Stimulated activated CD8-positive, alpha-beta memory T cell treated with anti-CD3 and anti-CD28 coated beads, Interleukin-4, amount 100 ng/mL, for 1 hour (primary cell): ENCODE measurements at places on chromosomes 1 and 21.

GRCh38 chr1:161054805-161055204 is 9.0 kb upstream of the USF1 start:
- no peak for DNase-seq

DNA sequence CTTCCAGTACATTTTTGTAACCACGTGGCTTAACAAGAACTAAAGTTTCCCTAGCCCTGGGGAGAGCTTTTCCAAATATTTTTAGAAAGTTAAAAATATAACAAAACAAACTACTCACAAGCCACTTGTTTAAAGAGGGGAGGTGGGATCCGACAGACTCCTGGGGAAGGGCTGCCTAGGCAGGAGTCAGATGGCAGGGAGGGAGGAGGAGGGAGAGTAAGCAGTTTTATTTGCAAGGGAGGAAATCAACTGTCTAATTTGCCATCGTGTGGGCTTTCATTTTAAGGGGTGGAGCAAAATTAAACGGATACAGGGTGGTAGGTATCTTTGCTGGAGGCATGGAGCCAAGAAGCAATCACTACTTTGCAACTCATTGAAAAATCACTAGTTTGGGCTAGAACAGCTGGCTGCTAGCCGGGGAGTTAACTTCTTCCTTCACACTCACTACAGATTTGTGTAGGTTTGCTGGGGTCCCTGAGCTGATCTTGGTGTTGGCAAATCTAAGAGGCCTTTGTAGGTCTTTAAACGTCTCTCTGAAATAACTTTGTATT is 8.8 kb downstream of the BARHL2 start:
- no peak for DNase-seq

DNA sequence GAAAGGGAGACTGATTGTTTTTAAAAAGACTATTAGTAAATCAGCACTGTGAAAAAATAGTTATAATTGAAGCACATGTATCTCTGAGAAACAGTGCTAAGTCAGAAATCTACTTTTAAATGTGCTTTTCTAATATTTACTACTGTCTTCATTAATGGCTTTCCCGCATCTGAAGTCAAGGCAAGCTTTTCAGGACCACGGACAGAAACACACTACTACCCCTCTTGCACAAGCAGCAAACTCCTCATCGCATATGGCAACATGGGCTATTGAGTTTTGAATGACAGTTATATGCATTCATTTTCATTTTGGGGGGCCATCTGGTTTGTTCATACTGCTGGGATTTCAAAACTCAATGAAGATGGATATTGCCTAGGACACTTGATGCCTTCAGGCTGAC is 433.4 kb upstream of the CAMK1G start:
- no peak for DNase-seq

GRCh38 chr1:239123260-239123659 is 263.1 kb upstream of the CHRM3 start:
- no peak for DNase-seq

GRCh38 chr1:87914396-87914795 is 585.7 kb downstream of the LMO4 start:
- no peak for DNase-seq

GRCh38 chr1:229440851-229441537 is 7.1 kb upstream of the ACTA1 start:
- no peak for DNase-seq

- DNase-seq = no peak
These were observed 68.2 kb downstream of the PSMG1 start for GRCh38 chr21:39114871-39115575.

DNA sequence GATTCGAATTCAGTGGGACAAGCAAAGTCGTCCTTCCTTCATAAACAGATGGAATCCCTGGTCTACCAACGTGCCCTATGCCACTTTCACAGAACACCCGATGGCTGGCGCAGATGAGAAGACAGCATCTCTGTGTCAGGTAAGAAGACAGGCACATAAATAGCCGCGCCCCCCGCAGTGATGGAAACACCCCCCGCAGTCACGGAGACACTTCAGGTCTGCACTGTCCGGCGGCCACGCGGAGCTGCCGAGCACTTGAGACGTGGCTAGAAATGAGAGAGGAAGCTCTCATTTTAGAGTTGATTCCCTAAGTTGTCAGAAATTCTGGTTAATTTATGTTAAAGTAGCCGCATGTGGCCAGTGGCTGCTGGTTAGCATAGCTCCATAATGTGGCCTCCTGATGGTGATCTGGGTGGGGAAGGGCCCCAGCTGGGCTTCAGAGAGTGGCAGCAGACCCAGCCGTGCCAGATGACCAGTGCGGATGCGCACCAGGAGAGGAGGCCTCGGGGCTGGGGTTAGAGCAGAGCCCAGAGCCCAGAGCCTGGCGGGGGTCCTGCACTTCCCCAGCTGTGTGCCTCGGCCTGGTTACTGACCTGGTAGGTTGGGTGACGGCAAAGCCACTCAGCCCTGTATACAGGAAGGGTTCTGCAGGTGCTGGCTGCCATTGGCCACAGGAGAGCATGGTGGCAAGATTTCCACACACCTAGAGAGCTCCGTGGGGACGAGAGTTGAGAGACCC is 2.9 kb downstream of the TPRG1L start:
- DNase-seq = no peak

GRCh38 chr1:246226041-246226440 is 281.0 kb downstream of the SMYD3 start:
- DNase-seq = no peak

DNA sequence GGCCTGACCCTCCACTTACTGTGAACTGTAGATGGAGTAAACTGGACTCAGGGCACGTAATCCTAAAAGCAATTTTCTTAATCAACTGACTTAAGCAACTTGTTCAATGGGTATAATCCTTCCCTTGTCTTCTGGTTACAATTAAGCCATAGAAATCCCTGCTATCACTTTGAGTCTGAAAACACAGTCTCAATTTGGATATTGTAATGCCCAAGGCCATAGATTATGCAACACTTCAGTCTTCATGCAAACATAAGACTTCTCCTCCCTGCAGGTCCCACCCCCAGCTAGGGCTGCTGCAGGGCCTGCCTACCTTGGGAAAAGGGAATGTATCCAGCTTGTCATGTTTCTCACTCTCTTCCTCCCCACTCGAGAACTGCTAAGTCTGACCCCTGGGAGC is 6.2 kb upstream of the SLC5A9 start:
- no peak for DNase-seq

- DNase-seq = no peak
These were observed 47.9 kb downstream of the PHACTR4 start for GRCh38 chr1:28417441-28417922.

- no peak for DNase-seq
These were observed 101.4 kb downstream of the UBE2U start for GRCh38 chr1:64304823-64305222.

- DNase-seq = no peak
These were observed 4.6 kb downstream of the COL9A2 start for GRCh38 chr1:40312238-40313205.

GRCh38 chr1:27192039-27192529 is 37.2 kb upstream of the SLC9A1 start:
- no peak for DNase-seq

DNA sequence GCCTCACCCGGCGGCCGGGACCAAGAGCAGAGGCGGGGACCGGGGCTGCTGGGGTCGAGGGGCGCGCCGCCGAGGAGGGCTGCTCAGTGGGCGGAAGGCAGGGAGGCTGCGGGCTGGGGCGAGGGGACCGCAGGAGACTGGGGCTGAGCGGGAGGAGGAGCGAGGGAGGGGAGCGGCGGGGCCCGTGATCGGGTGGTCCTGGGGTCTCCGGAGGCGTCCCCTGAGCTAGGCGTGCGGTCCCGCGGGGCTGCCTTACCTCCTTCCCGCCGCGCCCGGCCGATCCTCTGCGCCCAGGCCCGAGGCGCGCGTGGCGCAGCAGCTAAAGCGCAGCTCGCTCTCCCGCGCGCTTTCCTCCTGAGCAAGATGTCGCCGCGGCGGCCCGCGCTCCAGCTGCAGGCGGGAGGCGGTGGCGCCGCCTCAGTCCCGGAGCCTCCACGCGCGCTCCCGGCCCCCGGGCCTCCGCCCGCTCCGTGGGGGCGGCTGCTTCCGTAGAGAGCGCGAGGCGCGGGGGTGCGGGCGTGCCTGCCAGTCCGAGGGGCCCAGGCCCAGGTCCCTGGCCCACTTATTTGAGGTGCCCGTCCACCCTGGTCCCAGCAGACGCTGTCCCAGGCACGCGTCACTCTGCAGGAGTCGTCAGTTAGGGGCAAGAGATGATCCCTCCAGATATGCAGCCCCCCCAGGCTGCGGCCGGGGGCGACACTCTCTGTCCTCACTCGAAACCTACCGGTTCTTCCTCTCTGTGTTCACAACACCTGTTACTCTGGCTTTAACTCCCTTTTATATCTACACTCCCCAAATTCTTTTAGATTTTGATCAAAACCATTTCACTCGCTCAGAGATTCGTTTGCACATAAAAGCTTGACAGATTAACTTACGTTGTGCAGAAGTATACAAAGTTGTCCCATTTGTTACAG is at the start of gene CCSAP:
Gene CCSAP, minus strand, starts transcription at position 392 of the 914 bp plus-strand sequence. CDS start 582 bp downstream, outside the sequence.
- DNase-seq = peak; percentile 28

DNA sequence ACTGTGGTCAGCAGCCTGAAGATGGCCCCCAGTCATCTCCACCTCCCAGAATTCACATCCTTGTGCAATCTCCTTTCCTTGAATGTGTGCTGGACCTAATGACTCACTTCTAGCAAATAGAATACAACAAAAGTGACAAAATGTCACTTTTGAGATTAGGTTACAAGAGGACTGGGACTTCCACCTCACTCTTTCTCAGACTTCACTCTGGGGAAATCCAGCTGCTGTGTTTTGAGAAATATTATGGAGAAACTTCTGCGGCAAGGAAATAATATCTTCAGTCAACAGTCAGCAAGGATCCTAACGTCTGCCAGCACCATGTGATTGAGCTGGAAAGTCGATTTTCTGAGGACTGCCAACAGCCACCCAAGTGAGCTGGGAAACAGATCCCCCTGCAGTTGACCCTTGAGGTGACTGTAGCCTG is 70.5 kb upstream of the GADD45A start:
- DNase-seq = no peak

DNA sequence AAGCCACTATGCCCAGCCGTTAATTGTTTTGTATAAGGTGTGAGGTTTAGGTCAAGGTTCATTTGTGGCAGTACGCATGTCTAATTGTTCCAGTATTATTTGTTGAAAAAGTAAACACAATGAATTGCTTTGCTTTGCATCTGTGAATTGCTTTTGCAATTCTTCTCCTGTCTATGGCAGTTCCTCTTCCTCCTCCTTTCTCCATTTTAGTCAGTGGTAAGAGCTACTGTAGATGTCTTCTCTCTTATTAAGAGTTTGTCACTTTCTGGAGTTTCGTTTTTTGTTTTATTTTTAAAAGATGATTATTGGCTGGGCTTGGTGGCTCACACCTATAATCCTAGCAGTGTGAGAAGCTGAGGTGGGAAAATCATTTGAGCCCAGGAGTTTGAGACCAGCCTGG is 29.2 kb downstream of the C1orf185 start:
- no peak for DNase-seq

GRCh38 chr1:184027826-184028695 is 9.5 kb downstream of the COLGALT2 start:
- DNase-seq = no peak
